ENCODE measurements at places on chromosomes 2 and 18. TPM values are rescaled to one million over a fixed set of nuclear protein-coding genes. Genes with fewer than 3 reads are reported as not detected.

EMILIN1 gene
- 5.1 TPM for total RNA-seq

NTSR2 gene
- not detected for total RNA-seq

SGPP2 gene
- total RNA-seq: 0.34 TPM

ABCG5 gene
- total RNA-seq: not detected

ST6GAL2 gene
- 12.8 TPM for total RNA-seq

MOB1A gene
- total RNA-seq: 163 TPM

CYP27A1 gene
- 0.11 TPM for total RNA-seq
